WERI-Rb-1 (cell line): ENCODE measurements at places on chromosomes 7 and 10.

DNA sequence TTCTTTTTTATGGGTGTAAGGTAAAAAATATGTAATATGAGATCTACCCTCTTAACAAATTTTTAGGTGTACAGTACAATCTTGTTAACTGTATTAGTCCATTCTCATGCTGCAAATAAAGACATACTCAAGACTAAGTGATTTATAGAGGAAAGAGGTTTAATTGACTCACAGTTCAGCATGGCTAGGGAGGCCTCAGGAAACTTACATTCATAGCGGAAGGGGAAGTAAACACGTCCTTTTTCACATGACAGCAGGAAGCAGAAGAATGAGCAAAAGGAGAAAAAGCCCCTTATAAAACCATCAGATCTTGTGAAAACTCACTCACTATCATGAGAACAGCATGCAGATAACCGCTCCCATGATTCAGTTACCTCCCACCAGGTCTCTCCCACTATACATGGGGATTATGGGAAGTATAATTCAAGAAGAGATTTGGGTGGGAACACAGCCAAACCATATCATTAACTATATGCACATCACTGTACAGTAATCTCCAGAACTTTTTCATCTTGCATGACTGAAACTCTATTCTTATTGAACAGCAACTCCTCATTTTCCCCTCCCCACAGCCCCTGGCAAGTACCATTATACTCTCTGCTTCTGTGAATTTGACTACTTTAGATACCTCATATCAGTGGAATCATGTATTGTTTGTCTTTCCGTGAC lies 127.4 kb downstream of the WNT2 start:
- DNase-seq = no peak

- DNase-seq = no peak
Measured at GRCh38 chr10:59276919-59277318, 85.4 kb downstream of the FAM13C start.

GRCh38 chr10:59817773-59818172 lies 64.5 kb upstream of the MRLN start:
- DNase-seq = no peak

DNA sequence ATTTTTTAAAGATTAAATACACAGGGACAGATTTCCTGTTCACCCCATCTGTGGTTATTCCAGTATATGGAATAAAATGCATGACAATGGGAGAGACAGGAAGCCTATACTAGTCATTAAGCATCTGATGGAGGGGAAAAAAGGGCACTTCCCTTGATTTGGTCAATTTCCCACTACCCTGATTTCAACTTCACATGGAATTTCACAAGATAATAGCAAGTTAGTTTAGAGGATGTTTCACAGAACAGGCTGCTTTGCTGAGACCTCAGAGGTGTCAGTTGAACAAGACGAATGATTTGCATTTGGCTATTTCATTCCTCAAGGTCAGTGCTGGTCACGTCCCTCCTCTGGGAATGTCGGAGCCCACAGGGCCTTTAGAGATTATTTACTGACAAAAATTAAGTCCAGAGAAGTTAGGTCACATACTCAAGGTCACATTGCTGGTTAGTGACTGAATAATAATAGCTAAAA lies 4.7 kb upstream of the ITPRIP start:
- no peak for DNase-seq

DNA sequence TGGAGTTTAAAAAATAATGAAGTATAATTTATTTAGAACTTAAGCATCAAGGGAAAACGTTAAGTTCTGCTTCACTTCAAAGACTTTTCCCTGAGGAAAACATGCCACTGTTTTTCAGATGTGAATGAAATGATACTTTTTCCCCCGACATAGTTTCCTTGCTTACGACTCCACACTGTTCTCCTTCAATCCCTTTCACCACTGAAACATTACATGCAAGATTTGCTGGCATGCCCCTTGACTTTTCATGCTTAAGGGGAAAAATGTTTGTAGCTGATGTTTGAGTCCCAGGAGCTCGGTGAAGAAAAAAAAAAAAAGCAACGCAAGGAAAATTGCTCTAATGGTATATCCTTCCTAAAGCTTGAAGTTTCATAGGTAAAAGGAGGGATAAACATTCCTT lies 10.0 kb downstream of the GLI3 start:
- no peak for DNase-seq

DNA sequence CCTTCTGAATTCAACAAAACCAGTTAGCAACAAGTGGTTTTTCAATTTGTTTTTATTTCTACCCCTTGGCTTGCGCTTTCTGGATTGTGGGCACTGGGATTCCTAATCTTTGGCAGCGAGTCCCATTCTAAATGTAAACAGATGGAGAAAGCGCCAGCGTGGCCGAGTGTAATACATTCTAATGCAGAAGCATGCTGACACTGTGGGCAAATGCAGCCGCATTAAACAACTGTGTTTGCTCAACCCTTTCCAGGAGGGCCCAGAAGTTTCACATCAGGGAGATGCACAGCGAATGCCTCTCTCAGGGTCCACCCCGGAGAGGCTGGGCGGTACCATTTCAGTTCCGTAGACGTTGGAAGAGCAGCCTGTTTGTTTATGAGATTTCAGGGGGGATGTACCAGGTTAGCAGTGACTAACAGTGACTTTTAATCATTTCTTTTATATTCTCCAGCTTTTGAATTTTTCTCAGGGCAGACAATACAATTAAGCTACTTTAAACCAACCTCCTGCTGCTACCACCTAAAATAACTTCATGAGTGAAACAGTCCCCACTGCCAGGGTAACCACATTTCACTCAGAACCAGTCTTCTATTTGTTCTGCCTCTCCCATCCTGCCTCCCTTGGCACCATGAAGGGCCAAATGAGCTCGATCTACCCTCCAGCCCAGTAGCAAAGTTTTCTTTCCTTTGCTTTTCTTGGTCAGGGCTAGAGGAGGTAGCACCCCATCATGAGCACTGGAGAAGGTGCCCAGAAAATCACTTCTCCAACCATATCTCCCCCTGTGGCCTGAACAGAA lies 164.2 kb upstream of the ITGB1 start:
- DNase-seq = no peak

GRCh38 chr7:25642849-25643248 lies 414.6 kb upstream of the NPVF start:
- DNase-seq = no peak

- no peak for DNase-seq
Measured at GRCh38 chr10:6283655-6284054, 80.9 kb downstream of the PFKFB3 start.

DNA sequence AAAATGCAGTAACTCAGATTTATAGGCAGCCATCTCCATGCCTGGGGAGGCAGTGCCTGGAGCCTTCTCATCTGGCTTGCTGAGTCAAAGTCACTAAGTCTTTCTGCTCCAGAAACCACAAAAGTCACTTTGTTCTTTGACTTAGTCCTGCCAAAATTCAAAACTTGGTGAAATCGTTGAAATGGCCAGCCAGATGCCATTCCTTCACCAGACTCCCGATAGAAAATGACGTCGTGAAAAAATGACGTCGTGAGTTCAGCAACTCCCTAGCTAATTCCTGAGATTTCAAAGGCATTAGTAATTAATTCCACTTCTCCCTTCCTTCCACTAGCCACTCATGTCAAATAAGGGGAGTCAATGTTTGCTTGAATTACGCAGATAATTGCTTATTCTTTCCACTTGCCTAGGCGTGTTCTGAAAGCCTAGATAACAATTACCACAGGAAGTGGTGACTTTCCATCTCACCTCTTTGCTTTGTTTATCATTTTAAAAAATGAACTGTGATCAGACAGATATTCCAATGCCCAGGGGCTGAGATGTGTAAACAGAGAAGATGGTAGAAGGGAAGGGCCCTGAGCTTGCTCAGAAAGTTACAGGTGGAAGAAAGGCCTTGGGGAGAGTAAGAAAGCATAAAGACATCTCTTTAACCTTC lies 48.5 kb upstream of the OSBPL3 start:
- DNase-seq = no peak

DNA sequence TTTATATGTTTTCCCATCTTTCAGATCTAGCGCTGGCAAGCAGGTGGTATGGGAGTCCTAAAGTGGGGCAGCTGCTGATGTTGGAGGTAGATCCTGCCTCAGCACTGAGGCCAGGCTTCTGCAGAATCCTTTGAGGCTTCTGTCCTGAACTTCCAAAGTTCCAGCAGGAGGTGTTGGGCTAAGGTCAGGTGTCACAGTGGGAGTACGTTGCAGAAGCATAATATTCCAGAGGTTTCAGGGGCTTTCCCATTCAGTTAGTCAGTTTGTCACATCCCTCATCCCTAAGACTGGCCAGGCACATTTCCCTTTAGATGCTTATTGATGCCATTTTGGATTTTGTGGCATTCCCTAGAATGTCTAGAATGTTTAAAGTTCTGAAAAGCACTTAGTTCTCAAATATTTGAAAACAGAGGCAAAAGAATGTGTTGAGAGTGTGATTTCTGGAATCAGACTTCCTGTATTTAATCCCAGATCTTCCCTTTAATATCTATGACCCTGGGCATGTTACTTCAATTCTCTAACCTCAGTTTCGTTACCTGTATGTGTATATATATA lies 319.1 kb upstream of the PHYHIPL start:
- DNase-seq = no peak

DNA sequence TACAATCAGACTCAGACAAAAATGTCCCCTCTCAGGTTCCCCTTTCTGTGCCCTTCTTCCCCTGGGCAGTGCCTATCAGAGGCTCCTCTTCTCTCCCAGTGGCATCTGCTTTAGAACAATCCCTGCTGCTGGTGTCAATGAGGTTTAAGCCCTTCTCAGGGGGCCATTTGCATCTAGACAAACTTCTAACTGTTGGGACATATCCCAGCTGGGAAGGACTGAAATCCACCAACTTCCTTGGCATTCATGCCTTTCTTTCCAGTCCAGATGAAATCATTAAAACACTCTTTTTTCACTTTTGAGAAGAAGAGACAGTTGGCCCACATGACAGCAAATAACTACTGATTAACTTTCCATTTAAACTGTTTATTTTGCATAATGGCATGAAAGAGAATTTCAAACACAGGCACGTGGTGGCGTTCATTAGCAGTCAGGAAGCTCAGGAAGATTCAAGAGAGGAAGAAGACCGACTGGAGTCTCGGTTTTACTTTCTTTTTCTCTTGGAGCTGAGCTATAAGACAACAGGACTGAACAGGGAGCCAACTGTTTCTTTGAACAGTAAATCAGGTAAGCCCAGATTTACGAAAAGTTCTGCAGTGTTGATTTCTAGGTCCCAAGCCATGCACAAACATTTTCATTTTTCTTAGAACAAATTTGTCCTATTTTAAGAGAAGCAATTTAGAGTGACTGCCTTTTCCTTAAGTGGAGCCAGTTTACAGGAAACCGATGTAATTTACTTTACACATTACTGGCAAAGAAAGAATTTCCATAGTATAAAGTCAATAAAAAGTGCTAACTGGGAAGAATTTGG lies at the start of gene GIMAP2:
Gene GIMAP2 (plus strand): TSS at position 488 of the 811 bp plus-strand sequence. CDS start 1,354 bp downstream, outside the sequence.
- no peak for DNase-seq

GRCh38 chr10:23174074-23174976 lies 17.8 kb upstream of the PTF1A start:
- no peak for DNase-seq

DNA sequence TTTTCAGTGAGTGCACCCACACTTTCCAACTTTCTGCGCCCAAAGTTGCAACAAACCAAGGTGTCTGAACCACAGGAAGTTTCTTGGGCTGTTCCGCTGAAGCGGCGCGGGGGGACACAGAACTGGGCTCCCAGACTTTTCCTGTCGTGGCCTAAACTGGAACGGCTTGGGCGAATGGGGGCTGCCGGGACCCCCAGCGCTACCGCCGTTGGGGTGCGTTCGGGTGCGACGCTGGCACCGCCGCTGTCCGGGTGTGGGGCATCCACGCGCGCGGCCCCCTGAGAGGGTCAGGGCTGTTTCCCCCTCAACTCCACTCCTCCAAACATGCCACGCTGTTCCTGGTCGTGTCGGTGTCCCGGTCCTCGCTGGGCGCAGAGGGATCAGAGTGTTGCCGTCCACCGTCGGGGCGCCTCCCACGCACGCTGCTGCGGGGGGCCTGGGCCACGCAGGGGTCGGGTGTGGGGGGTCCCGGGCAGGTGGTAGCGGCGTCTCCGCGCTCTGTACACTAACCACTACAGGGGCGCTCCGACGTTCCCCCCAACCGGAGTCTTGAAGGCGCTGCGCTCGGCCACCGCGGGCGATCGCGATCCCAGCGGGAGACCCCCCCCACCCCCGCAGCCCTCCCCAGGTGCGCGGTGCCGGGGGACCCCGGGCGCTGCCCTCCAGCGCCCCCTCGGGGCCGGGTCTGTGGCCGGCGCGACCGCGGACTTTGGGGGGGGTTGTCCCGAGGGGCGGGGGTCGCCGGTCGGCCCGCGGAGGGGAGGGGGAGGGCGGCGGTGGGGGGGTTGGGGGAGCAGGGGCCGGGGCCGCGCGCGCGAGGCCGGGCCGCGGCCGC lies 2.2 kb upstream of the CUX1 start:
- peak; percentile 68 for DNase-seq

DNA sequence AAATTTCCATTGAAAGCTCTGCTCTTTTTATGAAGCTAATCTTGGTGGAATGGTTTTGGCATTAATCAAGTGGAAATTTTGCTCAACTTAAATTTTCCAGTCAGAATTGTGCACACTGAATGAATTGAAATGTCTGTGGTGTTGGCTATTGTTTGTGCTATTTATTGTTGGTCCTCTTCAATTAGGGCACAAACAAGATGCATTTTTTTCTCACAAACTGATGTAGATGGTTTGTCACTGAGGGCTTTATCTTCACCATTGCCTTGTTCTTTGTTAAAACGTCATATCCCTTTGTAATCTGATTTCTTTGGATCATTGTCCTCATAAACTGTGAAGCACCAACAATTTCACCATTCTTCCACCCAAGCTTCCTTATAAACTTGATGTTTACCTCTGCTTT lies 152.1 kb upstream of the RHOBTB1 start:
- no peak for DNase-seq

- DNase-seq = no peak
Measured at GRCh38 chr7:50284296-50284695, 20.2 kb upstream of the IKZF1 start.

DNA sequence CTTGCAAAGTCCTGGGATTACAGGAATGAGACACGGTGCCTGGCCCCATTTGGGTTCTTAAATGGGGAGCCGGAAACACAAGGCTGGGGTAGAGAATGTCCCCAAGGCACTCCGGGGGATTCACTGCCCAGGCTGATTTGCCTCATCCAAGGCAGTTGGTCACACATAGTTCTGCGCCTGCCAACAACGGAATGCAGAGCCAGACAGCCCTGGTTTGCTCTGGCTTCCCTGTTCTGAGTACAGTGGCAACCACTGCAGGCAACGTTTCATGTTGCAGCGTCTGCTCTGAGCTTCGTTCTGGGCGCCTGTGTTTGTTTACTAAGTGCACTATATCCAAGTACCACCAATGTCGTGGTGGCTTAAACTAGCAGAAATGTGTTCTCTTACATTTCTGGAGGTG lies 61.7 kb upstream of the C1QL3 start:
- no peak for DNase-seq

DNA sequence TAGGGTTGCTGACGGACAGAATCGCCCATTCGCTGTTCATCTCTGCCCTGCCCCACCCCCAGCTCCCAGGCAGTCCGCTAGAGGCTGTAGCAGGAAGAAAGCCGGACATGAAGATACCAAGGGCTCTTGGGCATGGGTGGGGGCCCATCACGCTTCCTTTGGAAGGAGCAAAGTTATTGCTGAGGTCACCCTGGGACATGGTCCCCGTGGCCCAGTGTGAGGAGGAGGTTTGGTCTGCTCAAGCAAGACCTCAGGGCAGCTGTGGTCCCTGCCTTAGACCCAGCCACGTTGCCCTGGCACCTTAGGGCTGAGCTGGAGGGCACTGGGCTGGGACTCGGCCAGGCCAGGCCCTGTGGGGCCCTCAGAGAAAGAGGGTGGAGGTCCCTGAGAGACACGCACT lies 132.1 kb upstream of the NPS start:
- no peak for DNase-seq
